Stimulated activated naive B cell treated with anti-CD40 and anti-IgM and Interleukin-4, amounts not matched to agents 10 μg/mL and 1 μg/mL and 100 μg/mL, for 72 hours (primary cell): ENCODE measurements at places on chromosomes 1 and 21.

DNA sequence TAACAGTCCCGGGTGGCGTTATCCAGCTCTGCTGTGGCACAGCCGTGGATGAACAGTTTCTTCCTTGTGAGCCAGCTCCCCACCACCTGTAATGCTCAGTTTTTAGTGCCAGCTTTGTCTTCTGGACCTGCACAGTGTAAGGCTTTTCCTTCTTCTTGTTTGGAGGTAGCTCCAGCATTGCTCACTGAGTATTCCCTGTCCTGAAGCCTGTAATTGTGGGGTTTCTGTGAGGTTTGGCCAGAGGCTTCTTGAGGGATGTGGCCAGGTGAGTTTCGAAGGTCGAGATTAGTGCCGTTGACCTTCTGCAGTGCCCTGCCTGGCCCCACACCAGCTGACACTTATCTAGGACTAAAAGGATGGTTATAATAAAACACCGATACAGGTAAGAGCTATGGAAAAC is 75.0 kb downstream of the PBX1 start:
- DNase-seq = no peak

GRCh38 chr1:117284399-117285215 is 73.9 kb upstream of the VTCN1 start:
- DNase-seq = no peak

DNA sequence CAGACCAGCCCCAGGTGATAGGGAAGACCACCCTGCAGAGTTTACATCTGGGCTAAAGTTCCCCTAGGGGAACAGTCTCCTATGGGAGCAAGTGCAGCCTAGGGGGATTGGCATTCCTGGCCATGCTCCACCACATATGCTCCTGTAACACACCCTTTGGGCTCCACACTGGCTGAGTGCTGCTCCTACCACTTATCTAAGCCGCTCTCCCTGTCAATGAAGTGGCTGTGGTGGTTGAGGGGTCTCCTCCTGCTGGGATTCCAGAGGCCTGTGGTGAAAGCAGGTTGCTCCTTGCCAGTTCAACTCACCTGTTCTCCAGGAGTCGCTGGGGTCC is 51.1 kb downstream of the COL24A1 start:
- DNase-seq = no peak

DNA sequence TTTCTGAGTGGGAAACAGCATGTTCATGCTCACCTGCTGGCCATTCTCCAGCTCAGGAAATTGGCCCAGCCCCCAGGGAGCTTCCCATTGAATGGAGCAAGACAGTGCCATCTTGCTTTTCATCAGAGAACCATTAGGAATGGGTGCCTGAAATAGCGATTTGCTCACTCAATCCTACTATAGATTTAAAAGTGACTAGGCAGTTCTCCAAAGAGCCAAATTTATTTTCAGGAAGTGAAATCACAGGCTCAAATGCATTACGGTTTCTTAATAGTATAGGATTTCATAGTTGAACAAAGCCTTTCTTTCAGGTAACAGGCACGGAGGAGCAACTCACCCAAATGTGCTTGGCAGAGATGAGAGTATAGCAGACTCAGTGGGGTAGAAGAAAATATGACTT is 272.1 kb downstream of the GRIK1 start:
- DNase-seq = no peak
